ENCODE measurements at places on chromosomes 1 and 21.

DNA sequence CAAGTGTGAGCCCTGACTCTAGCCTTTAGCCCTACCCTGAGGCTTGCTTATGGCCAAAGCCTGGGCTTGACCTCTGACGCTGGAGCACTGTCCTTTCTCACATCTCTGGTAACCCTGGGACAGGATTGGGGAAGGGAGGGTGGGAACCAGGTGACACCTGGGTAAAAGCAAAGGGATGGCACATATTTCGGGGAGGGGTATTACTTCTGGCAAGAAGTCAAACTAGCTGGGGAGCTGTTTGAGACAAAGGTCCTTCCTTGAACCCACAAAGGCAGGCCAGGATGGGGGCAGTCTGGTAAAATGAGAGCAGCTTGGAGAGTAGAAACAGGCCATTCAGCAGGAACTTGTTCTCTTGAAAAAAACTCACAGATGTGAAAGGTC is 2.0 kb downstream of the MOB3C start:
- DNase-seq, result no peak

GRCh38 chr1:233334092-233334491 is 6.6 kb downstream of the MAP3K21 start:
- DNase-seq, result no peak

DNA sequence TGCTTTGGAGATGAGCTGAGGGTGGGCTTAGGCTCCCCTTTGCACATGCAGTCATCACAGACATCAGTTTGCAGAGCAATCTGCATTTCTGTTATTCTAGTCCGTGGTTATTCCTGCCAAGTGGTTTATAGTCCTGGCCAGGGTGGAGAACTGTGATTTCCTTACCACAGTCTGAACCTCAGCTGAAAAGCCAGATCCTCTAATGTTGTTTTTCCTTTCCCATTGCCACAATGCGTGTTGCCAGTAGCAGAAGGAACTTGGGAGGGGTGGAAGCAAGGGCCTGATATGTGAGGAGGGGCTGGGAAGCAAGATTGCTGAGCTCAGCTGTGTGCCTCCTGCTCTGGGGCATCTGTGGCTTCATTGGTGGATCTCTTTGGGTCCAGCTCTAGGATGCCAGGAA is 18.0 kb upstream of the ST3GAL3 start:
- DNase-seq, result no peak

- no peak for DNase-seq
These were observed 45.6 kb downstream of the TNNI3K start for GRCh38 chr1:74280642-74281396.

- peak; percentile 34 for DNase-seq
These were observed 1.3 kb downstream of the KRTAP12-3 start for GRCh38 chr21:44658913-44659595.

- no peak for DNase-seq
These were observed 22.7 kb upstream of the TRIM67 start for GRCh38 chr1:231139125-231139649.

DNA sequence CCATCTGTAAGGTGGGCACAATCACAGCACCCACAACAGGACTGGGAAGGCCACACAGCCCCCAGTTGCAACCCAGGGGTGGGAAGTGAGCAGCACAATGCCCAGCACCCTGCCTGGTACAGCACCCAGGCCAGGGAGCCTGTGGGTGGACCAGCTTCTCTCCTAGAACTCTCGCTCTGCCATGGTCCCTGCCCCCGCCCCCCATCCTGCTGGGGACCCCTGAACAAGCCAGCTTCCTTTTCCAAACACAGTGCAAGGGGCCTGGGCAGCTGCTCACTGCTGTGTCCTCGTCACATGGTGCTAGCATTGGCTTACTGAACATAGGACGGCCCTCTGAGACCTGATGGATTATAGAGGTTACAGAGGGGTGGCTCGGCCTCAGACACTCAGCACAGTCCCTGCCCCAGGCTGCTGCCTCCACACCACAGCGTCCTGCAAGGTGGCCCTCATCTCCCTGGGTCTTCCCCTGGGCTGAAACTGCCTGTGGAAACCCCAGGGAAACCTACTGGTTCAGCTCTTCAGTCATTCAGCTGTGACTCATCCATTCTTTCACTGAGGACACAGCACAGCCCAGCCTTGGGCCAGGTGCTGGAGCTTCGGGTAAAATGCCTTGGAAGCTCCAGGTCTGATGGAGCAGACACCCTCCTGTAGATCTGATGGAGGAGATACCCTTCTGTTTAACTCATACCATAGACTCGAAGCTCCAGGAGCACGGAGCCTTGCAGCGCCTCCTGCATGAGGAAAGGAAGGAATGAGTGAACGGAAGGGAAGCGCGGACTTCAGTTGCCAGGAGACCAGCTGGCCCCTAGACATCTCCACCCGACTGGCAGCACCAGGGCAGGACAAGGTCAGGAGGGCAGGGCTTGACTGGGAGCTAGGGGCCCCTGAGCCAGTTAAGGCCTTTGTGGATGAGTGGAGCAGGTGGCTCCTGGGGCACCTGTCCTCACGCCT is 8.1 kb upstream of the PRDM16 start:
- DNase-seq, result no peak

DNA sequence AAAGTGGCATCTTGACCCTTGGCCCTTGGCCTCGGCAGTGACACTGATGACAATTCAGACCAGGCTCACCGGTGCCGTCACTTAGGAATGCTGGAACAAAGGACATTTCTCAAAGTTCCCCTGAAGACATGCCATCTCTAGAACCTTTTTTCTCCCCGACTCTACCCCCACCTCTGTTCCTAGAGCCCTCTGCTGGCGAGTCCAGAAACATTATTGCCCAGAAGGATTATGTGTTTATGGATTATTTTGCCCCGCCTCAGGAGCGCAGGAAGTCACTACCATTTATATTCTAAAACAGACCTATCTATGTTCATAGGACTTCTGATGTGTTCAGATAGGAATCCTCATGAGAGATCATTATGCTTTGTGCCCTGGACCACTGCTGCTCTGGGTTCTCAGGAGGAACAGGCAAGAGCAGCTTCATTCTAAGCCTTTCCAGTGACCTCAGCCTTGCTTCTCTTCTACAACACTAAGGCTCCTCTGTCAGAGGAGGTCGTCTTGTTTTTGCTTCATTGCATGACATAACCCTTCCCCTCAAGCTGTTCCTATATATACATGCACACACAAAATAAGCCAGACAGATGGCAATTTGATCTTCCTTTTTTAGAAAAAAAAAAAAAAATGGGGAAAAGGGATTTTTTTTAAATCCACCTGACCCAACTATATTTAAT is 12.4 kb upstream of the SHISA4 start:
- no peak for DNase-seq

GRCh38 chr1:199913318-199913717 is 114.2 kb upstream of the NR5A2 start:
- no peak for DNase-seq

DNA sequence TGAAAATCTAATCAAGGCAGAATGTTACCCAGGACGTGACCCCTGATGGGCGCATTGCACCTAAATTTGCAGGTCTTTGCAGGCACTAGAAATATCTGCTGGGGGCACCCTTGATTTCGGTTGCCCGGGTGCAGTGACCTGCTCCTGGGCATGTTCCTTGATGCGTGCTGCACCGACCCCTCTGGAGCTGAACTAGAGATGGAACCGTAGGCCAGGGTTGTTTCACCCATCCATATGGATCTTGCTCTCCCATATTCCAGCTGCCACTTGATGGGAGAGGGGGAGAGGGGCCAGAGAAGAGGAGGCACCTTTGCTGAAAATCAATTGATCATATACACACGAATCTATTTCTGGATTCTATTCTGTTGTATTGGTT is 8.4 kb upstream of the COL18A1 start:
- DNase-seq, result no peak

GRCh38 chr1:113211467-113211866 is 138.5 kb downstream of the LRIG2 start:
- no peak for DNase-seq

- DNase-seq, result no peak
These were observed 67.8 kb downstream of the CNIH3 start for GRCh38 chr1:224683936-224684335.

DNA sequence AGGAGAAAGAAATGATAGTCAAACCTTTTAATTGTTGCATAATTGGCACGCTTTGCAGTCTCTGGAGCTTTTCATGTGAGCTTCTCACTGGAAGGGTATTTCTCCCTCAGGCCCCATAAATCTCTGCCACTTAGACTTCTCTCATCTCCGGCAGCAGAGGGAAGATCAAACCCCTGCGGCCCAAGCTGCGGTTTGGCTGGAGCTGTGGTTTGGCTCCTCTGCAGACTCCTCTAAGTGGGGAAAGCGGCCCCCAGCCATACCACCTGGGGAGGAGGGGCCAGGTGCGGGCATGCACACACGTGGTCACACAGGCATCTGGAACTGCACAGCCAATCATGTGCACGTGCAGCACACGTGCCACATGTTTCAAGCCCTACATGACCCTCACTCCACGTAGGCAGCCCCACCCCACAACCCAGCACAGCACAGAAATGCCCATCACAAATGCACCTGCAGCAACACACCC is 58.3 kb downstream of the UBE2T start:
- DNase-seq, result peak; percentile 13

DNA sequence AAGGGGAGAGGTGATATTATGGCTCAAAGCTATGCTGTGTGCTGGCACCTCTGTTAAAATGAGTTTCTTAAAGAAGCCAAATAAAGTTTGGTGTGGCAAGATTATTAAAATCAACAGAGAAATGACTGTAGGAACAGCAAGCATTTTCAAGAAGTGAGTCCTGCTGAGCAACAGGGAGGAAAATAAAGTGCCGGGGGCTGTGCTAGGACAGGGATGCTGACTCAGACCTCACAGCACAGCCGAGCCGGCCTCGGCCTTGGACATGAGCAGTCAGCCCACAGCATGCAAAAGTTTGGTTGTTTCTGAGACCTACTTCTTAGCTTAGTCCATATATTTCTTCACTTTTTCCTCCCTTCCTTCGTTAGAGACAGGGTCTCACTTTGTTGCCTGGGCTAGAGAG is 19.2 kb downstream of the CNIH3 start:
- DNase-seq, result no peak

DNA sequence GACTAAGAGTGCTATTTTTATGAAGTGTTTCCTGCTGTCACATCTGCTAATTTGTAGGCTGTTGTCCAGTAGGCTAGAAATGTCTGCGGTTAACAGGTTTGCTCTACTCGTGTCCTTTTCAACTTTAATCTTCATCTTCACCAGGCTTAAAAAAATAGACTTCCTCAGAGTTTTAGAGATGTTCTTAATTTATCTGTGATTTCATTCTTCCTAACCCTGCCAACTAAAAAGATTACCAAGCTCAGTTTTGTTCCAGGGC is 66.8 kb downstream of the SASS6 start:
- no peak for DNase-seq

DNA sequence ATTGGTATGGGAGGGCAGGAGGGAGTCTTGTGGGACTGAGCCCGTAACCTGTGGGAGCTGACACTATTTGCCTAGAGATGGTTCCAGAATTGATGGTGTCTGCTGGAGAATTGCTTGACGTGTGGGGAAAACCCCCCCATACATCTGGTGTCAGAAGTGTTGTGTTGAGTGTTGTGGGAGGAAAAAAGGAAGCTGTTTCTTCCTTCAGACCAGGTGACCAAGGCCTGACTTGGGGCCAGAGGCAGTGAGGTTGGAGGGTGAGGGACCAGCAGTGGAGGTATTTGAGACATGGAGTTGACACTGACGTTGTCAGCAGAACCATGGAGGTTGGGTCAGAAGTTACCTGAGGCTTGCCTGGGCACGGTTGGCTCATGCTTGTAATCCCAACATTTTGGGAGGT is 8.3 kb downstream of the SHISAL2A start:
- peak; percentile 24 for DNase-seq

DNA sequence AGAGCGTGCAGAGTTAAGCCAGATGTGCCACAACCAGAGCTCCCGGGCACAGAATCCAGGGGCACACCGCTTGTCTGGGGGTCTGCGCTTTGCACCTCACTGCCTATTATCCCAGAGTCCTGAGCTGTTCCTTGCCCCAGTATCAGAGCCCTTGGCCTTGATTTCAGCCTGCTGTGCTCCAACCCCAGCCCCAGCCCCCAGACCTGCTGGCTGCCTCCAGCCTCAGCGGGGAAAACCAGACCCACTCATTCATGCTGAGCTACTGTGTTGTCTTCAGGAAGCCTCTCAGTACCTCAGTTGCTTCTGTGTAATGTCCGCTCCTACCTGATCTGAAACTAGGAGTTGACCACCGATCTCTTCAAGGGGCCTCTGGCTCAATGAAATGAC is 1.1 kb downstream of the IKBKE start:
- DNase-seq, result no peak

GRCh38 chr1:91036894-91037829 is 15.3 kb upstream of the ZNF644 start:
- no peak for DNase-seq

GRCh38 chr1:193462629-193463320 is 276.4 kb upstream of the B3GALT2 start:
- peak; percentile 39 for DNase-seq

DNA sequence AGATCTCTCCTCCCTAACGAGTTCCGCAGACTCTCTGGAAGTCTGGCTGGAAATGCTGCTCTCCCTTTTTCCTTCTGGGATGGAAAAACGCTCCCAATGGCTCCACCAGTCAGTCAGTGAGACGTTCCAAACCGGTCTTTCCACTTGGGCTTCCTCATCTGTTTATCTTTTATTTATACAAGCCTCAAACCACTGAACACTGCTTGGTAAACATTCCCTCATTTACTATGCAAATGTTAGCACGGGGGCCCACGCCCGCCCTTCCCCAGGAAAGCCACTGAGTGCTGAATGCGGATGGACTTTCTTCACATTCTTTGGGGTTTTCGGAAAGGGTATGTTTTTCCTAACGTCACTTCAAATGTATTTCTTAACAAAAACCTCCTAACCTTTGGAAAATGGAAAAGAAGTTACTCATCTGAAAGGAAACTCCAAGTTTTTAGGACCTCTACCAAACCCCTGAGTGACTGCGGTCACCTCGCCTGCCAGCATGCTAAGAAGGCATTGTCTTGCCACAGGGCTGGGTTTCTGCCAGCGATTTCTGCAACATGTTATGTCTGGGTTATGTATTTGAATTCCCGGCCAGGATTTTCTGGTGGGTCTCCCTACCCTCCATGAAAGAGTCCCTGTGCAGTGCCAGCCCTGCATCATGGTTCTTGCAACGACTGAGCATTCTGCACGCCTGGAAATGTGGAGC is 14.0 kb upstream of the UMODL1 start:
- DNase-seq, result no peak

DNA sequence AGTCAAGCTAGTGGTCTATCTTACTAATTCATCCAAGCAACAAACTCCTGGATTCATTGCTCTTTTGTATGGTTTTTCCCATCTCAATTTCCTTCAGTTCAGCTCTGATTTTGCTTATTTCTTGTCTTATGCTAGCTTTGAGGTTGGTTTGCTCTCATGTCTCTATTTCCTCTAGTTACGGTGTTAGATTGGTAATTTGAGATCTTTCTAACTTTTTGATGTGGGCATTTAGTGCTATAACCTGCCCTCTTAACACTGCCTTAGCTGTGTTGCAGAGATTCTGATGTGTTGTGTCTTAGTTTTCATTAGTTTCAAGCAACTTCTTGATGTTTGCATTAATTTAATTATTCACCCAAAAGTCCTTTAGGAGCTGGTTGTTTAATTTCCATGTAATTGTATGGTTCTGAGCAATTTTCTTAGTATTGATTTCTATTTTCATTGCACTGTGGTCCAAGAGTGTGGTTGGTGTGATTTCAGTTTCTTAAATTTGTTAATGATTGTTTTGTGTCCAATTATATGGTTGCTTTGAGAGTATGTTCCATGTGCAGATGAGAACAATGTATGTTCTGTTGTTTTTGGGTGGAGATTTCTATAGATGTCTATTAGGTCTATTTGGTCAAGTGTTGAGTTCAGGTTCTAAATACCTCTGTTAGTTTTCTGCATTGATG is 154.6 kb downstream of the PLPPR5 start:
- no peak for DNase-seq

GRCh38 chr1:167650269-167651160 is 20.5 kb downstream of the RCSD1 start:
- no peak for DNase-seq

Data from CD4-positive, alpha-beta T cell treated with Interleukin-12 subunit alpha and Interleukin-12 subunit beta, for 1 hour (primary cell).